Left cardiac atrium (tissue), 4 donors: ENCODE measurements at places on chromosomes 3 and 15. TPM values are rescaled to one million over a fixed set of nuclear protein-coding genes. Genes with fewer than 3 reads are reported as not detected.

DNA sequence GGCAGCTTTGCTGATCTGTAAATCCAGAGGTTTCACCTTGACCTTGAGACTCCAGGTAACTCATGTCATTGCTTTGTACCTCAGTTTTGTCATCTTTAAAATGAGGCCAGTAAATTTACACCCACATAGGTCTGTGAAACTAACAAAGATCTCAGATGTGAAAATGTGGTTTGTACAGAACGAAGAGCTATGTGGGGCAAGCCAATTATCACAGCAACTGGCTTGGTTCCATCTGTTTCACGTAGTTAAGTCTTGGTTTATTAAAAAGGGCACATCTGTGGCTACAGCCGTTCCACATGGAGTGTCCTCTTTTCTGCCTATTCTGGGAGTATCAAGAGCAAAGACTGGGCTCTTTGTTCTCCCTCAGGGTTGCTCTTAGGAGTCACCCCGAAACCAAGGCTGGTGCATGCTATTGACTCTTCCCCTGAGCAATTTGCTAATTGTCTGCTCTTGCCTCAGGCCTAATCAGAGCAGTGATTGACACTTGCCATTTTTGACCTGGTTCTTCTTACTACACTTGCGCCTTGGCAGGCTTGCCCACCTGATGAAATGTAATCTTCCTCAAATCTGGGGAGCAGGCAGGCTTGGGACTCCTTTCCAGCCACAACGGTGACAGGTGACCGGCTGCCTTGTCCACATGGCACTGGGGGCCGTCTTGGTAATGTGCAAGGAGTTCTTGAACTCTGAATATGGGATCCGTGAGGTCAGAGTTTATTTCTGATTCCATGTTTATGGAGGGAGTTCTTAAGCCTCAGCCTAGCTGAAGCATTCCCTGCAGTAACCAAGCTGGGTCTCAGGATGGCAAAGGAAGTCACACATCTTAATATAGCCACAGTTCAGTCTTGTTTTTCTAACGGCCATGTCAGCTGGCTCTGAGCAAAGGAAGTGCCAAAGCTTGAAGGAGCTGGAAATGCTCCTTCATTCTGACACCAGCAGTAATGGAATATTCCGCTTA lies 40.1 kb downstream of the EAF1 start:
- no peak for DNase-seq

DNA sequence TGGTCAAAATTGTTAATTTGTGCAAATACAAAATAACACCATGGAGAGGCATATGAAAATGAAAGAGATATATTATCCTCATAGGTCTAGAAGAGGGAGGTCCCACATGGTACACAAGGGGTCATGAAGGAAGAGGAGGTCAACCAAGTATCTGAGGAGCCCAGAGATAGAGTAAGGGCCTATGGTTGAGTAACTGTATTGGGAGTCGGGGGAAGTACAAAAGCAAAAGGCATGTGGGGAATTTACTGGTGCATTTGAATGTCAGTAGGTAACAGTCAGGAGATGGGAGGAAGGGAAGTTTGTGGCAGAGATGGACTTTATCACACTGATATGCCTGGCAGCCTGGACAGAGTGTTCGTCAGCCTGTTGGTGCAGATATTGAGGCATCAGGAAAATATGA lies 1113.7 kb downstream of the OTOL1 start:
- DNase-seq: no peak

GRCh38 chr3:64422192-64422591 lies 196.9 kb upstream of the PRICKLE2 start:
- no peak for DNase-seq

DNA sequence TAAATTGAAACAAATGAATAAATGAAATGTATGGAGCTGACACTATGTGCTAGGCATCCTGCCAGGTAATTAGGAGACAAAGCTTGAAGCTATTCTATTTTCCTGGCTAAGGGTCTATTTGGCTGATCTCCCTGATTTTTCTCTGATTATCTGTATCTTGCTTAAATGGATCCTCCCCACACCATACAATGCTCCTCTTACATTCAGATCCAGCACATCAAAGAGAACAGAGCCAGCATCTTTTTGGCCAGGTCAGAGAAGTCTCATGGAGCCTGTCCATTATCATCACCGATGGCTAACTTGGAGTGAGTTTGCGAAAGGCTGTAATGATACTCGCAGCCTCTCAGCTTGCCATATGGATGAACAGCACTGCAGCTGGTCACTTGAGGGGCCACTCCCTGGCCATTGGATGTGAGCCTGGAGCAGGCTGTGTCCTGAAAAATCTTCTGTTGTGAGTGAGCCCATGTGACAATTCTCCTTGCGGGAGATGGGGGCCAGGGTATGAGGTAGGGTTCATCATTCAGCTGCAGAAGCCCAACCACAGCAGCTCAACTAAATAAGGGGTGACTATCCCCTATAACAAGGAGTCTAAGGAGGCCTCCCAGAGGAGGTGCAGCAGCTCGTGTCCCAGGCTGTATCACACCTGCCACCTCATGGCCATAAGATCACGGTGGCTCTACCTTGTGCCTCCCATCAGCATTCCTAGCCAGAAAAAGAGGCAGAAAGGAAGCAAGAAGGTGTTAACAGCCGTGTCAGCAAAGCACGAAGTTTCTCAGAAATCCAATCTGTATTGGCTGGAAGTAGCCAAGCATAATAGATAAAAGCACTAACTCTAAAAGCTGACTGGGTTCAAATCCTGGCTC lies 69.3 kb upstream of the ST8SIA2 start:
- no peak for DNase-seq

- no peak for DNase-seq
Observed at GRCh38 chr3:149532489-149533180, 58.1 kb downstream of the TM4SF4 start.

Gene KCNAB1
- total RNA-seq: 2.6 TPM

Gene ECE2
- not detected for total RNA-seq

Gene CCRL2
- total RNA-seq: 2.1 TPM
